ENCODE measurements at places on chromosomes 5 and 9. TPM values are rescaled to one million over a fixed set of nuclear protein-coding genes. Genes with fewer than 3 reads are reported as not detected.

The SPATA31C1 gene
- not detected for total RNA-seq

The DEPDC1B gene
- total RNA-seq, result 0.87 TPM

The GFPT2 gene
- 1.9 TPM for total RNA-seq

The TCF7 gene
- 9.6 TPM for total RNA-seq

The PDGFRB gene
- total RNA-seq, result 77.6 TPM

DNA sequence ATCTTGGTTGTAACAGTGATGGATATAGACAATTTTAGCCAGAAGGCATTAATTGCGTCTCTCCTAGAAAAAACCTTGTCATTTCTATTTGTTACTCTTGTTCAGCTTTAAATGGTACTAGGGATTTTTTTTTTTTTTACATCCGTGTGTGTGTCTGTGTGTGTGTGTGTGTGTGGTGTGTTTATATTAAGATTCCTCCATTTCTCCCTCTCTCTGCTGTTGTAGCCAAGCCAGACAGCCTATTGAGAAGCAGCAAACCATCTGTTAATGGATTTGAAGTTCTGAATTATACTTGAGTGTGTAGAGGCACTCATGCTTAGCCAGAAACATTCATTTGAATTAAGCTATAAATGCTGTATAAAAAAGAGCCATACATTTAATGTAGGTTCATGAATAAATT, 72.3 kb downstream of the SLF1 start:
- DNase-seq, result no peak

DNA sequence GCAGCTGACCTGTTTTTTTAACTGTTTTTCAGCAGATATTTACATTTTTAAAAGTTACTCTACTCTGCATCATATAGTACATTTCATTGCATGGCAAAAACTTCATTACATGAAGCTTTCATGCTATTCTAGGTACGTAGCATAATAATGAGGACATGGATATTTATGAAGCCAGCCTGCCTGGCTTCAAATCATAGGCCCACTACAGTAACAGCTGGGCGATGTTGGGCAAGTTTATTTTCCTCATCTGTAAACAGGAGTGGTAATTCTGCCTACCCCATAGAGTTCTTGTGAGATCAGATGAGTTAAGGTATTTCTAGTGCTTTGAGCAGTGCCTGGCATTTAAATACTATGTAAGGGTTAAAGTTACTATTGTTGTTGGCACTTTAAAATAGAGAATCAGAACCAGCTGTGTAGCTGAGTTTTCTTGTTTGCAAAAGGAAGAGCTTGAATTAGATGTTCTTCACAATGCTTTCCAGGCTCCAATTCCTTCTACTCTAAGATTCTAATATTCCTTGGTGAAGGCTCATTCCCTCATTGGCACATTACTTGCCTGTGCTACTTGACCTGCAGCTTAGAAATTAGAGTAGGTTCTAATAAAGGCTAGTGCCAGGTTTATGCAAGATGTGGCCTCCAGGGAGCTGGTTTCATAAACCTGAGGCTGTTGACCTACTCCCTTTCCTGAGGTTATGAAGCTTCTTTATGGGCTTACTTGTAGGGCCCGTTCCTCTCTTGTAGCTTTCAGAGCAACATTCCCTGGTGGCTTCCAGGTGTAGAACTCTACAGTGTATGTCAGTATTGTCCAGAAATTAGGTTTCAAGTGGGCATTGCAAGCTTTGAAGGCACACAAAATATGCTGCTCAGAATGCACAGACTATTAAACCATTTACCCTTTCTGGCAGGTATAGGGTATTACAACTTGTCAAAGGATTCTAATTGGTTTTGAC, 14.5 kb downstream of the ANP32B start:
- no peak for DNase-seq

- DNase-seq, result no peak
Measured at GRCh38 chr9:108377382-108377781, 478.4 kb downstream of the ACTL7B start.

DNA sequence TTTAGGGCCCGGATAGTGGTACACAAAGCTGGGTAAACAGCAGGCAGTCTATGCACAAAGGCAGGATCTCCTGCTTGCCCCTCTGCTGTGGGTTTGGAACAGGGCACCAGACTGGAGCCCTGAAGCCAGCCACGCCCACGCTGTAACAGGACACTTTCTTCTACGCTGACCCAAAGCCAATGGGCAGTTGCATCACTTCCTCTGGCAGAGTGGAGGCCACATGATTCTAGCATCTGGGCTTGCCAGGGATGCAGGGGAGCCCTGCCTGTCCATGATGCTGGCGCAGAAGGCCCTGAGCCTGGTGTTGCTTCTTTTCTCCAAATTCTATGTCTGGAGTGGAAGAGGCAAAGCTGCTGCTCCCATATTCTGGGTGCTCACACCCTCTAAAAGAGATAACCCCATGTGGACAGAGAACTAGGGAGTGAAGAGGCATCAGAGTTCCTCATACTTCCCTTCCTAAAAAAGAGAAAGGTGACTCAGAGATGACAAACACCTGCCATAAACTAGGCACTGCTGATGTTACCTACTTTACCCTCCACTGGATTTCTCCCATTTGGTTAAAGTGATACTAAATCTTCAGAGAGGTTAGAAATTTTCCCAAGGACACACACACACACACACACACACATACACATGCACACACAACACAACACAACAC, 260.3 kb upstream of the KLF4 start:
- peak; percentile 97 for DNase-seq

DNA sequence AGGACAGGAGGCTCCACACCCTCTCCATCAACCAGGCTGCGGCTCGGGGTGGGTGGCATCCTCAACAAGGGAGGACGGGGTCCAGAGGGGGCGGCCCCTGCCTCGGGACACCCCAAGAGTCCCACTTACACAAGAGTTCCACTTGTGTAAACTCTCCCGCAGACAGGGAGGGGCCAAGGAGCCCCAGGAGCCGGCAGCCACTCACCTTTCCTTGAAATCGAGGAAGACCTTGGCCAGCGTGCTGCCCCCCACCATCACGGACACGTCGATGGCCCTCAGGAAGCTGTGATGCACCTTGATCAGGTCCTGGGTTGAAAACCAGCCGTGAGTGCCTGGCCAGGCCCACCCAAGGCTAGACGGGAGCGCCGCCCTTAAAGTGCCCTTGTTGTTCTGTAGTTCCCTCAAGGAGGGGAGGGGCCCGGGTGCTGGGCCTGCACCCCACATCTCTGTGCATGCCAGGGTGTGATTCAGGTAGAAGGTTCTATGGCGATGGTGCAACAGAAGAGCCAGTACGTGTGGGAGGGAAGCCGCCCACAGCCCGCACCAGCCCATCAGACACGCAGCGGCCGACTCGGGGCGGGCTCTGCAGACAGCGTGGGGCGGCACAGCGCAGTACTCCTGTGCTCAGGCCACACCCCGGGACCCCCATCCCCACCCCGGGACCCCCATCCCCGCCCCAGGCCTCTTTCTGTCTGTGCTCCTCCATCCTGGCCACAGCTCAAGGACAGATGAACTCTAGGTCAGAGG, 67.9 kb upstream of the SARDH start:
- no peak for DNase-seq

DNA sequence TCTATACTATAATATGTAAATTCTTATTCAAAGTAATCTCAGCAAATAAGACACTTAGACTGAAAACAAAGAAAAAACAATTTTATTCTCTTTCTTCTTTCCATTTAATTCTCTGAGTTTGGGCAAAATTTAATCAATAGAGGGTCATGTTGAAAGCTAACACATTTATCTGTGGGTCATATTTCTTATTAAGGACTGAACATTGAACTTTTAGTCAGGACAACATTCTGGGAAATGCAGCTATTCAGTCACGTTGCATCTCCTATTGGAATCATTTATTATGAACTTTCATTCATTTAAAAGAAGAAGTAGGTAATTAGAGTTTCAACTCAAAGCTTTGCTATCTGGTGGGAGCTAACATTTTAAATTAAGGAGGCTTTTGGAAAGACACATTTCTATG, 372.5 kb downstream of the MAN2A1 start:
- no peak for DNase-seq

- DNase-seq, result no peak
Measured at GRCh38 chr5:140142856-140143255, 17.1 kb downstream of the IGIP start.

DNA sequence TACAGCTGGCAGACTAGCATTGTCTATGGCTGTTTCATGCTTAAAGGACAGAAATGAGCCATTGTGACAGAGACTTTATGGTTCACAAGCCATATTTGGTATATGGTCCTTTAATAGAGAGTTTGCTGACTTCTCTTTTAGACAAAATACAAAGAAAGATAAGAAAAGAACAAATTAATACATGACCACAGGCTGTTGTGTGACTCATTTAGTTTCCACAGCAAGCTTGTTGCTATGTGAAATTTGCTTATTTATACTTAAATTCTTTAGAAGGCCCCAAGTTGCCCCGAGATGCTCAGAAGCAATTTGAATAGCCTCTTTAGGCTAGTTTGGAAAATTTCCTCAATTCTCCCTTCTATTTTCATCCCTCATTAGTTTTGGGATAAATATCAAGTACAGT, 315.3 kb upstream of the RPS23 start:
- DNase-seq, result no peak

DNA sequence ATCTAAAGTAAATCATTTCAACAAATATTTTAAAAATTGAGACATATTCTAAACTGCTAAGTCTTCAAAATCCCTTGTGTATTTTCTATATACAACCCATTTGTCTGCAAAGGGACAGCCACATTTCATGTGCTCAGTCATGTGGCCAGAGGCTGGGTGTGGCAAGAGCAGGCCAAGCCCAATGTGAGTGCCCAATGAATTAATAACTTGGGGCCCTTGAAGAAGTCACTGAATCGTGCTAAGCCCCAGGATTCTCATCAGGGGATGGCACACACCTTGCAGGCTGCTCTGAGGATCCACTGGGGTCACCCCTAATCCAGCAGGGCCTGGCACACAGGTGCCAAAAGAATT, 78.2 kb upstream of the SMIM23 start:
- DNase-seq, result no peak

GRCh38 chr5:169911448-169912212, 68.7 kb downstream of the INSYN2B start:
- DNase-seq, result no peak

DNA sequence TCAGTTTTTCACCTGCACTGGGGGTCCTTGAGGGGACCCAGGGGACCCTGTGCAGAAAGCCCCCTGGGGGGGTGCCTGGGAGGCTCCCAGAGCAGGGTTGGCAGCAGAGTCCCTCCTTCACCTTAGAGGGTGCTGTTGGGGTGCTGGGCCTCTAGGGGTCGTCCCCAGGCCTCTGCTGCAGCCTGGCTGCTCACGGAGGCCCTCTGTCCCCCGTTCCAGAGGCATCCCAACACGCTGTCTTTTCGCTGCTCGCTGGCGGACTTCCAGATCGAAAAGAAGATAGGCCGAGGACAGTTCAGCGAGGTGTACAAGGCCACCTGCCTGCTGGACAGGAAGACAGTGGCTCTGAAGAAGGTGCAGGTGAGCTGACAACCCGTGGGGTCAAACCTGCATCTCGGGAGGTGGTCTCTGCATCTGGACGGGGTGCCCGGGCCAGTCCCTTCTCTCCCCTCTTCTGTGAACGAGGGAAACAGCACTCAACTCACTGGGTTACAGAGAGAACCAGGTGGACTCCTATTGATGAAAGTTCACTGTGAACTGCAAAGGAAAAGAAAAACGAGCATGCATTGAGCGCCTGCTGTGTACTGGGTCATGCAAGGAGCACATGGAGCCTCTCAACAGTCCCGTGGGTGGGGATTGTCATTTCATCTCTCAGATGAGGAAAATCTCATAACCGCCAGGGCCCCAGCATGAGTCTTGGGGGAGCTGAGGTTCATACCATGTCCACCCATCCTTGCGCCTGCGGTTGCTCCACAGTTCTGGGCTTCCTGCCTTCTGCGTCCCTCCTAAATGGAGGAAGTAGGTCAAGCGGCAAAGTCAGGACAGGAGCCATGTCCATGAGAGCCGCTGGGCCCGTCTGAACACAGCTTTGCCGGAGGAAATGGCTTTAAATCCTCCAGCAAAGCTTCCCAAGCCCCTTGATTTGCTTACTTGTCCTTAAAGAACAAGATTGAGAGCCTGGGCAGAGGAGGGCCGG, 54.8 kb downstream of the NEK6 start:
- DNase-seq, result no peak

DNA sequence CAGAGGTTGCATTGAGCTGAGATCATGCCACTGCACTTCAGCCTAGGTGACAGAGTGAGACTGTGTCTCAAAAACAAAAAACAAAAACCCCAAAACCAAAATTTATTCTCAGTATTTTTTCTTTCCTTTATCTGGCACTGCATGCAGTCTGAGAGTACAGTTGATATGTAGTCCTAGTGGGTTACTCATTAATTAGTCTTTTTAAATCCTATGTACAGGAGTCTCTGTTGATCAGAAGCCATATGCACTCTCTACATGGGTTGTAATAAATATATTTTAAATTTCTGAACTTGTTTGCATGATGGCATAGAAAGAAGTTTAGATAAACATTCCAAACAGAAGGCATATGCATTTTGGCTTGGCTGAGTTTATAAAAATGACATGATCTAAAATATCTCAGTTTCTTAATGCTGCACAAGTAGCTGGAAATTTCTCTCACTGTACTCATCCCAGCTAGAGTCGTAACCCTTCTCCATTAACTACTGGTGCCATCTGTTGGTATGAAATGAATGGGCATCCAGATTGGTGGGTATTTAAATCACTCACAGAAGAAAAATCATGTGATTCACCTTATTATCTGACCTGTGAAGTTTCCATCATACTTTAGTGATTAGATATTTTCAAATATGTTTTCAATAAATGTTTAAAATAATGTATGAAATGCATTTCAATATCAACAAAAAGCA, 284.8 kb downstream of the CTNND2 start:
- DNase-seq, result no peak

GRCh38 chr9:115694014-115694413, 459.6 kb upstream of the PAPPA start:
- no peak for DNase-seq
